ENCODE measurements at places on chromosomes 6 and 20. TPM values are rescaled to one million over a fixed set of nuclear protein-coding genes. Genes with fewer than 3 reads are reported as not detected.

DNA sequence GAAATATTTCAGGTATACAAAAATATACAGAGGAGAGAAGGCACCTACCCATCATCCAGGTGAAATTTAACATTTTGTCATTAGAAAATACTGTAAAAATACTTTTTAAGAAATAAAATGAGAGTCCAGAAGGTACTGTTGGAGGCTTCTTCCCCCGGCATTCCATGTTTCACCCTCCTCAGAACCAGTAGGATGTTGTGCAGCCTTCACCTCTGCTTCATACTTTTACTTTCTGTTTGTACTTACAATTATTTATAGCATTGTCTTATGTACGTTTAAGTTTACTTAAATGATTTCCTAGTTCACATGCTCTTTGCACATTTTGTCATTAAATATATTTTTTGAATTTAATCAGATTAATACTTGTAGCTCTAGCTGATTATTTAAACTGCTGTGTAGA is 30.9 kb downstream of the TMEM200A start:
- DNase-seq, result no peak

DNA sequence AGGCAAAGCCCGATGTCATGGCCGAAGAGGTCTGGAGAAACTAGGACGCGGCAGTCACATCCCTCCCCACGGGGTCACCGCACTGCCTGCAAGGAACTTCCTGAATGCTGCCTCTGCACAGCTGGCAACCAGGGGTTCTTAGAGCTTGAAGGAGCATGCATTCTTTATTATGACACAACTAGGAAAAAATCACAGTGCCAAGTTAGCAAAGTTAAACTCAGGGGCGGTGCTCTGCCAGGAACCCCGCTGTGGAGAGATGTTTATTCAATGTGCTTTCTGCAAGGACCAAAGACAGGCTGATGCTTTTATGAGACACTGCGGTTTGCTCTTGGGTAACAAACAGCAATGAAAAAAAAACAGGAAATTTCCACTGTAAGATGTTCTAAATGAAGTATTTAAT is 287.3 kb upstream of the FOXQ1 start:
- DNase-seq, result no peak

- DNase-seq, result no peak
These were observed 910.8 kb downstream of the C6orf118 start for GRCh38 chr6:164398647-164399046.

OR2H2 gene
- polyA plus RNA-seq, result not detected

LY6G6F gene
- 0.11 TPM for polyA plus RNA-seq

All from spleen (tissue), 13 donors.